ENCODE measurements at places on chromosomes 11 and 22.
A peak's percentile ranks its signal among the peaks of the same experiment; 100 is the strongest.

DNA sequence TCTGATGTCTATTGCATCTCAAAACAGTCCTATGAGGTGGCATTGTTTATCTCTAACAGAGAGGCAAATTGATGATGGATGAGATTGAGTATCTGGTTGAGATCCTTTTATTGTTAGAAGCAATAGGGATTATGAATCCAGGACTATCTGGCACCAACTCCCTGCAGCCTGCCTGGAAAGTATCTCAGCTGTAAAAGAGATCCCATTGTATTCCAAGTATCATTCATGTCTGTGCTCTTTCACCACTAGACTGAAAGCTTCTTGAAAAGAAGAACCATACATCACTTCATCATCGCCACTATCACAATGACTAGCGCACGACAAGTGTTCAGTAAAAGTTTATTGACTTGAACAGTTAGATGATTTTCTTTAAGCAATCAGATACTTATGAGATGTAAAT lies 41.9 kb upstream of the PCF11 start:
- no peak for DNase-seq

GRCh38 chr22:20581503-20582170 lies 74.2 kb downstream of the MED15 start:
- DNase-seq: no peak

GRCh38 chr11:60946601-60947264 lies 5.2 kb downstream of the SLC15A3 start:
- no peak for DNase-seq

DNA sequence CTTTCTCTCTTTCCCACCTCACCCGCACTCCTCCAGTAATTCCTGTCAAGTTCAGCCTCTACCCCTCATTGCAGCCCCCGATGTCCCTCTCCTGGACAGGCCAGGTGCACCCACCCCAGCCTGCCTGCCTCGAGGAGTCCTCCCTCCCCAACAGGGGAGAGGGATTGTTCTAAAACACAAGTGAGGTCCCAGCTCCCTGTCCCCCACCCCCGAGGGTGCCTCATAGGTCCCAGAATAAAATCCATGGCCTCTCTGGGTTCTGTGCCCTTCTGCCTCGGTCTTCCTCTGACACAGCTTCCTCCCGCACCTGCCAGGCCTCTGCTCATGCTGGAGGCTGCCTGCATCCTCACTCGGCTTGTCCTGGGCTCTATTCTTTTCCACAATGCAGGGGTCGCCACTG lies 720.1 kb downstream of the BRD1 start:
- DNase-seq: no peak

DNA sequence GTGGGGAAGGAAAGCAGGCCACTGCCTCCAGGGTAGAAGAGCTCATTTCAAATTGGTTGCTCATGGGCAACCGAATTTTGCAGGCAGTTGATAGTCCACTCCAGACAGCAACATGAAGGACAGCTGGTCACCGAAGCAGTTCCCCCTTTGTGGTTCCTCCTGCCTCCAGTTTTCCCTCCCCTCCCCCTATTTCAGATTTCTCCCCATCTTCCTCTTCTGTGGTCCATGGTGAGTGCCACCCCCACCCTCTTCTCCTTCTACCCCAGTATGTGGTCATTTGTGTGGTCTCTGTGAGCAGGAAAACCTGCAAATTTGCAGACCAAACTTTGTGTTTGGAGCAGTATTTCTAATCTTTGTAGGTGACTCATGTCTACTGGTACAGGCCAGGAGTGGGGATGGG lies 38.2 kb upstream of the PAK1 start:
- no peak for DNase-seq

DNA sequence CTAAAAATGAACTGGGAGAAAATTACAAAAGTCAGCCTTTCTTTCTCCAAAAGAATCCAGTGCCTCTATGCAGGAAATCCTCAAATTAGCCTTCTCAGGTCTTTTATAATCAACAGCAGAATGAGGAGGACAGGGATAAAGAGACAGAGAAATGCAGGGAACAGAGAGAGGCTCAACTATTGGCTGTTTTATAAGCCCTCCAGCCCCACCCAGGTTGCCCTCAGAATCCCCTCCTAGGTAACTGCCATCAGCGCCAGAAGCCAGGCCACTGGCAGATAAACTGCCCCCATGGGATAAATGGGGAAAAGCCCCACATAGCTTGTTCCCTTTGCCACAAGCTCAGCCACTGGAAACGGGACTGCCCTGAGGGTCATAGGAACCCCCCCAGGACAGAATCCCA lies 10.9 kb upstream of the HMOX1 start:
- no peak for DNase-seq

- DNase-seq: no peak
Observed at GRCh38 chr11:46003572-46003971, 81.1 kb downstream of the LARGE2 start.

- no peak for DNase-seq
Observed at GRCh38 chr22:42473484-42474193, 41.4 kb upstream of the NFAM1 start.

- DNase-seq: no peak
Observed at GRCh38 chr11:57308426-57309060, 16.2 kb downstream of the TNKS1BP1 start.

DNA sequence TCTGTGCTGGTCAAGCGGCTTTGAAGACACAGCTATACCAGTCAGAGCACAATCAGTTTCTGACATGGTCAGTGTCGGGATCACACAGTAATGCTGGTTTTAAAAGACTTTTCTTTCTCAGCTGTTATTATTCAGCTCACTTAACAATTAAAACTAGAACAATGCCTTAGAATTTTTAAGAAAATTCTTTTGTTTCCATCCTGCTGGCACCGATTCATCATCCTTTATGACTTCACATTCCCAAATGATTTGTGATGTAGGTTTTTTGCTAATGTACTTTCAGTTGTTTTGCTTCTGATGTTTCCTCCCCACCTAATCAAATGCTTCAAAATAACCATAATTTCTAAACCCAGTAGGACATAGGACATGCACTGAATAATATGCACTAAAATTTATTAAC lies 34.5 kb upstream of the OLFML1 start:
- DNase-seq: no peak

DNA sequence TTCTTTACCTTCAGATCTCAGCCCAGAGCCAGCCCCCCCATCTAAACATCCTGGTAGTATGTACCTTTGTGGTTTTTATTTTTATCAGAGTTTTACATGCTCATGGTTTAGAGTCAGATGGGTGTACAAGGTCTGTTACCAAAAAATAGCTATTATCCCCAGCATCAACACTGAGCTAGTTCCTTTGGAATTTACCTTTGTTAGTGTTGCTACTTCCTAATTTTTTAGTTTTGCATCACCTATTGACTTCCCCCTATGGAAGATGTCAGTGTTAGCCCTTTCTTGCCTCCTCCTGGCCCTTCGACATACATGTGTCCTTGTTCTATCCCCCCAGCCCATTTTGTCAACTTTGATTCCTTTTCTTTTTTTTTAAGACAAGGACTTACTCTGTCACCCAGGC lies 7.4 kb downstream of the UPB1 start:
- DNase-seq: no peak

DNA sequence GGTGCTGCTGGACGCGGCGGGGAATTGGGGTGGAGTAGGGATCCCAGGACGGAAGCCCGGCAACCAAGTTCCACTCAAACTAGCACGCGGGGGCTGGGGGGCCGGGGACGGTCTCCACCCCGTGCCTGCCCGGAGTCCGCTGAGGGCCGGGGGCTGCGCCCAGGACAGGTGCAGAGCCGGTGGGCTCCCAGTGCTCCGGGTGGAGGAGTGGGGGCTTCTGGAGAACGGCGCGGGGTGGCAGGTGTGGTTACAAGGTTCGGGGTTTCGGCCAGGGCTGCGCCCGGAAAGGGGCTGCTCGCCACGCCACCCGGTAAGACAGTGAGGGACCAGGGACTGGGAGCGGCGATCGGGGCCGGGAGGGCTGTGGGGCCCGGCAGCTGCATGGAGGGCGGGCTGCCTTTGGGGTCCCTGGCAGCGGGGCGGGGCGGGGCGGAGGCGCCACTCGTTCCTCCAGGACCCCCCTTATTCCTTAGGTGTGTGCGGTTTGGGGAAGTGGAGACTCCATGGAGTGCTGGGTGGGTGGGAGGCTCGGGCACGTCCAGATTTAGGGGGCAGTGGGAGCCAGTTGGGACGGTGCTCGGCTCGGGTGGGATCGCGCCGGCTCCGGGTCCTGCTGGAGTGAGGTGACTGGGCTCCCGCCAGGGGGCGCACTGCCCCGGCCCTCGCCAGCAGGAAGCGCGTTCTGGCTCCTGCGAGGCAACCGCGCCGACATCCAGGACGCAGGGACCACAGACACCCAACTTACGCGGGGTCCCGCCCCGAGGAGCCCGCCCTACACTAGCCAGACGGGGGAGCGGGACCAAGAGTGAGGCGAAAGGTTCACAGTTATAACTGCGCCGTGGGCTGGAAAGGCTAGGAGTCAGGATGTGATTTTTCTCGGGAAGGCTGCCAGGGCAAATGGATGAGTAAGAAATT lies 868 bp downstream of the TSPAN18 start:
- DNase-seq: peak; percentile 81

- no peak for DNase-seq
Observed at GRCh38 chr11:75509020-75509720, 16.6 kb downstream of the GDPD5 start.

GRCh38 chr22:32421484-32421883 lies 9.4 kb upstream of the RTCB start:
- DNase-seq: no peak

DNA sequence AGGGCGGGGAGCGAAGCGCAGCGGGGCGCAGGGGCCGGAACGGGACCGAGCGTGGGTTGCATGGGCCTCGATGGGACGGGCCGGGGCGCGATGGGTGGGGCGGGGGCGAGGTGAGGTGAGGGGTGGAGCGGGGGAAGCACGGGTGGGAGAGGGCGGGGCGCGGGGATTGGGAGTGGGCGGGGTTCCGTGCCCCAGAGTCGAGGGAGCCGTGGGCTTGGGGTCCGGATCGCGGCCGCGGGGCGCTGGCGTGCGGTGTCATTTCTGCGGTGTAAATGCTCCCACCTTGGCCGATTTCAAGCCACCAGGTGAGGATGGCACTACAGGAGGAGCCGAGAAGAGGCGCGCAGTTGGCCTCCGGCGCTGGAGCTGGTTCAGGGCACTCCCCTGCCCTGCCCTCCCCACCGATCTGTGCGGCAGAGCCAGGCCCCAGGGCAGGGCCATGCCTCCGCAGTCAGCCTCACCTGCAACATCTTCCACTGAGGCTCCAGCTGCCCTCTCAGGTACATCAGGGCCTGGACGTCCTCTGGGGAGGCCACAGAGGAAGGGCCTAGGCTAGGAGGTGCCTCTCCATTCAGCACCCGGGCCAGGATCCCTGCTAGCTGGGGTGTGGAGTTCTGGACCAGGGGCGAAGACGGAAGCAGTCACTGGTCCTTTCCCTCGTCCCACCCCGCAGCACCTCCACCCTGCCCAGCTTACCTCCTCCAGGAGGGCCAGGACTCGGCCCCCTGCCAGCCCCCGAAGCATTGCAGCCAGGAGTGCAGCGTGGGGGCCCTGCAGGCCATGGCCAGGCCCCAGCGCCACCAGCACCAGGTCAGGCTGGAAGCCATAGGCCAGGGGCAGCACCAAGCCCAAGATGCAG lies 620 bp upstream of the TUBGCP6 start:
- no peak for DNase-seq

DNA sequence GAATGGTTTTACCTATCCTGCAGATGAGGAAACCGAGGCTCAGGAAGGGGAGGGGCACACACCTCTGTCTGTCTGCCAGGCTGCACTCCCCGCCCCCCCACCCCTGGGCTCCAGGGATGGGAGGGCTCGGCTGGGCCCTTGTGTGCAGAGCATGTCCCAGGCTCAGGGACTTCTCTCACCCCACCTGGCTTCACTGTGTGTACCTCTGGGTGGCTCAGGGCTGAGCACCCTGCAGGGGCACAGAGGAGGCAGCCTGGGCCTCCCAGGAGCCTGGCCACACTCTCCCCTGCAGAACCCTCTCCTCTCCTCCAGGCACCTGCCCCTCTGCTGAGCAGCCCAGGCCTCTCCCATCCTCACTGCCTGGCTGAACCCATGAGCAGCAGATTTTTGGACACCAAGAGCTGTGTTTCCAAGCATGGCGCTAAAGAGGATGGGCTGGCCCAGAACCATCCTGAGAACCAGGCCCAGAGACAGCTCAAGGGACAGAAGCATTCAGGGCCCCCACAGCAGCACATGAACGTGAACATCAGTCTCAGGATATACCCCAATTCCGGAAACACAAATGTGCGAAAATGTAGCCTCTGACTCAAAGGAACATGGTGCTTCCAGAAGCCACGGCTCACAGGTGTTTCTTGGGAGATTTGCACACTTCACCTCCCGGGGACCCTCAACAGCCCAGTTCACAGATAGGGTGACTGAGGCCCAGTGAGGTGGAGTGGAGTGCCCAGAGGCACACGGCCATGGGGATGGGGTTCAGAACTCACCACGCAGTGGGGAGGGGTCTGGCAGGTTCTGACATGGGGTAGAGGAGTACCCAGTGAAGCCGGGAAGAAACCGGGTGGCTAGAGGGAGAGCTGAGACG lies 10.5 kb downstream of the EMID1 start:
- no peak for DNase-seq

GRCh38 chr22:42313804-42314581 lies 43.5 kb upstream of the TCF20 start:
- DNase-seq: no peak

DNA sequence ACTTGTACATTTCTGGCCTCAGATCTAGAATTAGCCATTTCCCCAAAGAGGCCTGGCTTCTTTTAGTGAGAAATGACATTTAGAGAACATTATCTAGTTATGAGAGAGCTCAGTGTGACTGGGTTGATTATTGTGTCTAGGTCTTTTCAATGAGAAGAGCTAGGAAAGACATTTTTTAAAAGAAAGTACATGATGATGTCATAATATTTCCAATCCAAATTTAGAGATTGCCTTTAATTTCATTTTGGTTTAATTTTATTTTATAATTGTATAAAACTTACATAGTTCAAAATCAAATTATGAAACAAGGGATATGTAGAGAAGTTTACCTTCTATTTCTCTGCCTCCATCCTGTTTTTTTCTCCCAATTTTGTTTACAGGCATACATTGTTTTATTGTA lies 354.9 kb downstream of the TMEM135 start:
- DNase-seq: no peak

DNA sequence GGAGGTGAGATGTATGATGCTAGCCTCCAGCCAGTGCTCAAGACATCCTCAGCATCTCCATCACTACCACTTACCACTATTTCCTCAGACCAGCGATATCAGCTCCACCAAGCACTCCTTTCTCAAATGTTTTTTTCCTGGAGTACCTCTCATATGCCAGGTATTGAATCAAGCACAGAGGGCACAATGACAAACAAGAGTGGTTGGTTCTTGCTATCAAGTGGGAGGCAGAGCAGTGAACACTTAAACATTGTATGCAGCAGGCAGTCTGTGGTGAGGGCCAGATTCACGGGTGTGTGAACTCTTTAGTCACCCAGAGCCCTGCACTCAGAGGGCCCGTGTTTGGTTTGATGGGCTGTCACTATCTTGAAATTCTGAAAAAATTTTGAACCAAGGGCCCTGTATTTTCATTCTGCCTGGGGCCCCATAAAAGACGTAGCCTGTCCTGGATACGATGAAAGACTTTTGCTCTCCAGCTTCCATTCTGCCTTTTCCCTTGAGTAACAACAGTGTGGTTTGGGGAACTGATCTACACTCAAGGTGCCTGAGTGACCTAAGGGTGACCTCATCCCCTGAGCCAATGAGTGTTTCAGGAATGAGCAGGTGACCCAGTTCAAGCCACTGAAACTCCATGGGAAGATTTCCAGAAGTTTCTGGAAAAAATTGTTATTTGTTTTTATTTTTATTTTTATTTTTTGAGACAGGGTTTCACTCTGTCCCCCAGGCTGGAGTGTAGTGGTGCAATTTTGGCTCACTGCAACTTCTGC lies 348.4 kb upstream of the NARS2 start:
- no peak for DNase-seq

Measured in activated naive CD4-positive, alpha-beta T cell treated with Interleukin-2 at 50 U/mL for 16 hours (primary cell).